Stimulated activated CD8-positive, alpha-beta memory T cell treated with anti-CD3 and anti-CD28 coated beads, Interleukin-12 subunit alpha, Interleukin-12 subunit beta, amount 100 ng/mL, for 4 hours (primary cell): ENCODE measurements at places on chromosomes 12 and 14.

DNA sequence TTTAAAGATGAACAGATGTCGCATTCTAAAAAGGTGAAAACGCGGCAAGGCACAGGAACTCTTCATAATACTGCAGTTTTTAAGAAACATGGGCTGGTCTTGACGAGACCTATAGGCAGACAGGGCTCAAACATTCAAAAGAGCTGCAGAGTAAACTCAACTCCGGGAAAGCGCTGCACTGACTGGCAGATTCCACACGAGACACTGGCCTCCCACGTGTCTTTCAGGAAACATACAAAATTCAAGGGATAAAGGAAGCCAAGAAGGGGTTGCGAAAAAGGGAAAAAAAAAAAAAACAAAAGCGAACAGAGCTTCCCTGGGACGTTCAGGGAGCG, 614 bp upstream of the ARF6 start:
- DNase-seq: no peak

GRCh38 chr14:27605282-27605681, 1007.4 kb upstream of the NOVA1 start:
- no peak for DNase-seq

- DNase-seq: no peak
These were observed 90.4 kb downstream of the SRRM4 start for GRCh38 chr12:119071638-119072231.

DNA sequence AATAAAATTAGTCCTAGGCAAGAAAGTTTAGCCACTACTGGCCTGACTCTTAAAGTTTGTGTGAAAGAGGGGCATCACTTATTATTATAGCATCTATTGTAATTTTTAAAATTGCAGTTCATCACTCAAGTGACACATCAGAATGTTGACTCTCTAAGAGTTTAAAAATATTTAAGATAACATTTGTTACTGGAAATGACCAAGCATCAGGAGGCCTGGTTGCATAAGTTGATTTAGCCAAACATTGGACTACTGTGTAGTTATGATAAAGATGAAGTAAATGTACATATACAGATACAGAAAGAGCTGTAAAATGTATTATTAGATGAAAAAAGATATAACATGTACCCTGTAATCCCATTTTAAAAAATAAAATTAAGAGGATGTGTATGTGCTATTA, 47.5 kb downstream of the SCFD1 start:
- no peak for DNase-seq

- no peak for DNase-seq
These were observed 73.6 kb upstream of the REP15 start for GRCh38 chr12:27622436-27623195.

- no peak for DNase-seq
These were observed 128.3 kb upstream of the FGD4 start for GRCh38 chr12:32270818-32271710.

GRCh38 chr14:100902295-100903133, 1.0 kb downstream of the RTL1 start:
- DNase-seq: no peak

DNA sequence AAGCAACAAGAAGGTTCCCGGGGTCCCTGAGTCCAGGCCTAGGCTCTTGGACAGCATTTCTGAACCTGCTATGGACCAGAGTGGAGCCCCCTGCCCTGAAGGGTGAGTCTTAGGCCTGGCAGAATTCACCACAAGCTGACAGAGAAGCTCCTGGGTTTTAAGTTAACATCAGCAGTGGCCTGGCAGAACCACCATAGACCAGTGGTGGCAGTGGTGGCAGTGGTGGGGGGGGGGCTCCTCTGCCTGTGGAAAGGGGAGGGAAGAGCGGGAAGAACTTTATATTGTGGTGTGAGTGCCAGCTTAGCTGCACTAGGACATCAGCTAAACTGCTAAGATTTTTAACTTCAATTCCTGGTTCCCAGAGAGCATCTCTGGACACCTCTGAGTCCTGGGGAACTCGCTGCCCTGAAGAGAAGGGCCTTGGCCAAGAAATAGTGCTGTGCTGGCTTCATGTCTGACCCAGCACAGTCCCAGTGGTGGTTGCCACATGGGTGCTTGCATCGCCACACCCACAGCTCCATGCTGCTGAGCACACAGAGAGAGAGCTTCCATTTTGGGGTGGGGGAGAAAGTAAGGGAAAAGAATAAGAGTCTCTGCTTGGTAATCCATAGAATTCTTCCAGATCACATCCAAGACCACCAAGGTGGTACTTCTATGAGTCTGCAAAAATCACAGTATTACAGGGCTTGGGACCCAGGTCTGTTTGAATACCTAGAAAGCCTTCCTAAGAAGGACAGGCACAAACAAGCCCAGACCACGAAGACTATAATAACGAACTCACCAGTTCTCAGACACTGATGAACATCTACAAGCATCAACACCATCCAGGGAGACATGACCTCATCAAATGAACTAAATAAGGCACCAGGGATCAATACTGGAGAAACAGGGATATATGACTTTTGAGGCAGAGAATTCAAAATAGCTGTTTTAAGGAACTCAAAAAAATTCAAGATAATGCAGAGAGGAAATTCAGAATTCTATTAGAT, 20.4 kb upstream of the RNF212B start:
- no peak for DNase-seq

- DNase-seq: no peak
These were observed 128.6 kb upstream of the PARP11 start for GRCh38 chr12:4001841-4002240.

- no peak for DNase-seq
These were observed 182.0 kb downstream of the DICER1 start for GRCh38 chr14:94975366-94975765.

DNA sequence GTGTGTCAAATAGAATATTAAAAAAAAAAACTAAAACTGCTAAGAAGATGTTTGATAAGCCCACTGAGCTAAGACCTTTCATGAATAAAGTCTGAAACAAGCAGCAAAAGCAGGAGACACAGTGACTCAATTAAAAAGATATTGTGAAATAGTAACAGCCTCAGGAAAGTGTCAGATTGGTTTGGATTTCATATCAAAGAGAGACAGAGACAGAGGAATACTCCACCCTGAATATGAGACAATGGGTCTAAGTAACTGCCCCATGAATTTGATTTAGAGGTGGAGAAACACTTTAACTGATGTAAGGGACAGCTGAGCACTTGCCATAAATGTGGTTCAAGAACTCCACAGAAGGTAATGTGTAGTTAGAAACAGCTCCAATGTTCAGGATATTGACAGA, 277.9 kb upstream of the FOXG1 start:
- no peak for DNase-seq

GRCh38 chr12:12294215-12295005, 27.6 kb upstream of the LRP6 start:
- no peak for DNase-seq

GRCh38 chr12:48716168-48716492, 377 bp downstream of the CCNT1 start:
- DNase-seq: no peak

- DNase-seq: no peak
These were observed 26.1 kb downstream of the KCTD10 start for GRCh38 chr12:109450980-109451379.

- no peak for DNase-seq
These were observed 1036.4 kb upstream of the FOXG1 start for GRCh38 chr14:27730204-27730603.
